Mesendoderm (in vitro differentiated cells): ENCODE measurements at places on chromosomes 13 and 19.

GRCh38 chr13:23025864-23026608 is 154.7 kb upstream of the SGCG start:
- no peaks in the 10 kb centered on the region for H3K4me1 ChIP-seq
- peak; percentile 49 for DNase-seq
- no peak overlapping the region for H3K27ac ChIP-seq
- no peak overlapping the region for H3K4me3 ChIP-seq
- H3K27me3 ChIP-seq = no peaks in the 10 kb centered on the region

- H3K36me3 ChIP-seq = no peaks in the 10 kb centered on the region
- no peak overlapping the region for H3K27ac ChIP-seq
- no peak overlapping the region for H3K4me3 ChIP-seq
- H3K27me3 ChIP-seq = no peaks in the 10 kb centered on the region
Observed at GRCh38 chr13:97544031-97544765, 110.2 kb downstream of the RAP2A start.

DNA sequence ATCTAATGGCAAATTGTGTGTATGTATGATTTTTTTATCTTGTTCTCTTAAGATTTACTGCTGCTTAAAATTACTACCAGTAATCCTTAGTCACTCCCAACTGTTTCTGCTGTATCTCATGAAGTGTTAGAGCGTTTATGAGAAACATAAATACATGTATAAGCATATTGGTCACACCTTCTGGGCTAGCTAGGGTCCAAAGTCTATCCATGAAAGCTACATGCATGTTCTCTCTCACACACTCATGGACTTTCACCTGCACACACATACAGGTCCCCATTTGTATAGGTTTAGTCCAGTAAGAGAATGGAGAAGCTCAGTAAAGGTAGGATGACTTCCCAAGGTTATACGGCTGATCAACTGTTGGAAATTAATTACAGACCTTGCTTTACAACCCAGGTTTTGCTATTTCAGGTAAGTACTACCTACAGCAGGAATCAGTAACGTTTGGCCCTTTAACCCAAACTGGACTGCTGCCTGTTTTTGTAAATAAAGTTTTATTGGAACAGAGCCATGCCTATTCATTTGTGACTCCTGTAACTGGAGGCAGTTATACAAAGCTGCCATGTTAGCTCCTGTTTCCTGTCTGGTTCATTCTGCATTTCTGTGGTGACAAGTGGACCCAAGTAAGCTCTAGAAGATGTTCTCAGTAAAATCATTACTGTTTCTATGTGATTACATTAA is 15.3 kb downstream of the METTL21C start:
- no peak for DNase-seq
- H3K27ac ChIP-seq = no peak overlapping the region
- H3K27me3 ChIP-seq = no peaks in the 10 kb centered on the region
- H3K4me1 ChIP-seq = no peaks in the 10 kb centered on the region
- H3K4me3 ChIP-seq = no peak overlapping the region

DNA sequence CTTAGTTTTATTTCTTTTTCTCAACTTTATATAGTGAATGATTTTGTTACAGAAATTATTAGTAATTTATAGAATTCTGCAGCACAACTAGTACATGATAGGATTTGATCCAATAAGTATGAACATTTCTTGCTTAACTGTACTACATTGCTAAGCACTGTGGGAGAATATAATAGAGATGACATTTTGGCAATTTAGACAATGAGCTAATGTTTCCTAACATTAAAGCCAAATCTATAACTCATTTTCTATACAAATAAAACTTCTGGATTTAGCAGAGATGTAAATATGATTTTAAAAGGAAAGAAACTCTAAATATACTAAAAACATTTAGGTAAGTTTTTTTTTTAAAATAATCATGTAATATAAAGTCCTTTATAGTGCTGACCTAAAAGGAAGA is 87.3 kb downstream of the FNDC3A start:
- H3K36me3 ChIP-seq = no peaks in the 10 kb centered on the region
- H3K4me3 ChIP-seq = no peak overlapping the region
- no peaks in the 10 kb centered on the region for H3K4me1 ChIP-seq
- DNase-seq = no peak

DNA sequence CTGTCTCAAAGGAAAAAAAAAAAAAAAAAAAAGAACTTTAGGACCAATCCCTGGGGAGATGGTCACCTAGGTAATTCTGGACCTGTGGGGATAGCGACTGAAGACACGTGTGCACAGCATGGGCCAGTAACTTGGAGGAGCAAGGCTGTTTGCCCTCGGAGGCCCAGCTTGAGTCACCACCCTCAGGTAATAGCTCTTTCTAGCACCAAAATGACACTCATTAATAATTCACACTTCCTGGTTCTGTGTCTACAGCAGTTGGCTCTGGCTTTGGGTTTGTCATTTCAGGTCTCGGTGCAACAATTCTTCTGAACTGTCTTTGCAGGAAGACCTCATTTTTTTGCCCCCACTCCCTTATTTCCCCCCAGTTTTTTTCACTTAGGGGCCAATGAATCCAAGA is 3.9 kb upstream of the ATP11A start:
- no peaks in the 10 kb centered on the region for H3K36me3 ChIP-seq
- no peaks in the 10 kb centered on the region for H3K27me3 ChIP-seq
- H3K4me3 ChIP-seq = no peak overlapping the region
- H3K4me1 ChIP-seq = peaks cover 12% of the 10 kb centered on the region
- no peak for DNase-seq
- H3K27ac ChIP-seq = no peak overlapping the region

DNA sequence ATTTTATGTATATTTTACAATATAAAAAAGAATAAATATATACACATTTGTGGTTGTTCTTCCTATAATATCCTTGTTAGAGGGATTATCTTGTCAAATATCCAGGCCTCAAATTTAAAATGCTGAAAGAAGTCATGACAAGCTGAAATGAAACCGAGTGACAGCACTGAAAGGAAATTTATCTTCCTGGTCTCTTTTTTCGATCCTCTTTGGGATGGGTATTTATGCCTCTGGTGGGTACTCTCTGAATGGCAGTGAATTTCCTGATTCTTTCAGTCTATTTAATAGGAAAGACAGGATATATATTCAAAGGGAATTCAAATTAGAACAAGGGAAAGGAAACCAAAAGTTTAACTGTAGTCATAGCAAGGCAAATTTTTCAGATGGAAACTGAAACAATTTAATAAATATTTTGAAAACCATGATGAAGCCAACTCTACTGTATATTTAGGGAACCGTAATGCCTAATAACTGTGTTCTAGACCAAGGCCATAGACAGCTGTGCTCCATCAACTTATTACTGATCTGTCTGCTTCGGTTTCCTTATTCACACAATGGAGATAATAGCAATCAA is 97.9 kb downstream of the DLEU7 start:
- no peaks in the 10 kb centered on the region for H3K27me3 ChIP-seq
- no peaks in the 10 kb centered on the region for H3K36me3 ChIP-seq
- no peaks in the 10 kb centered on the region for H3K4me1 ChIP-seq
- DNase-seq = no peak
- no peak overlapping the region for H3K4me3 ChIP-seq
- no peak overlapping the region for H3K27ac ChIP-seq

GRCh38 chr13:30147421-30147820 is 159.9 kb downstream of the KATNAL1 start:
- no peak overlapping the region for H3K4me3 ChIP-seq
- no peak for DNase-seq
- no peaks in the 10 kb centered on the region for H3K36me3 ChIP-seq
- no peaks in the 10 kb centered on the region for H3K27me3 ChIP-seq
- no peaks in the 10 kb centered on the region for H3K4me1 ChIP-seq

GRCh38 chr19:1291761-1292418 is 6.2 kb downstream of the EFNA2 start:
- no peak overlapping the region for H3K4me3 ChIP-seq
- no peaks in the 10 kb centered on the region for H3K4me1 ChIP-seq
- no peaks in the 10 kb centered on the region for H3K27me3 ChIP-seq
- H3K27ac ChIP-seq = no peak overlapping the region
- H3K36me3 ChIP-seq = no peaks in the 10 kb centered on the region

DNA sequence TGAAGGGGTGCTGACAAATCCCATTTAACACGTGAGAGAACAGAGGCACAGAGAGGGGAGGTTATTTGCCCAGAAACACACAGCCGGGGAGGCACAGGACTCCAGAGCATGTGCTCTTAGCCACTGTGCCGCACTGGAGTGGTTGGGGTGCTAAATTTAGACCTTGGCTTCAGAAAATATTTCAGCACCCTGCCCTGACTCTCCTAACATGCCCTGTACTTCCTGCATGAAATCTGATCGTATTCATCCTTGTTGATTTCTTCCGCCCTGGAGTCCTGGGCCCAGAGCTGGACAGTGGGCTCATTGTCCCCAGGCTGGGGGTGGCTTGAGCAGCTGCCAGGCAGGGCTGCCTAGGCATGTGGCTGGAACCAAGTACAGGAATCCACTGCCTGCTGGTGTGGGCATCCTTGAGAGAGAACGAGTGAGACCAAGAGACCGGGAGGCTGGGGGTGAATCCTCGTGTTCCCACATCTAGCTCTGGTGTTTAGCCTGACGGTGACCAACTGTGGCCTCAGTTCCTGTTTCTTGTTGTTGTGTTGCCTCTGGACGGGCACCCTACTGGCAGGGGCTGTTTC is 5.3 kb downstream of the SLC27A1 start:
- DNase-seq = no peak
- H3K36me3 ChIP-seq = no peaks in the 10 kb centered on the region
- no peaks in the 10 kb centered on the region for H3K4me1 ChIP-seq

- no peaks in the 10 kb centered on the region for H3K36me3 ChIP-seq
- no peaks in the 10 kb centered on the region for H3K27me3 ChIP-seq
- H3K4me3 ChIP-seq = no peak overlapping the region
- no peak overlapping the region for H3K27ac ChIP-seq
Observed at GRCh38 chr13:113420833-113421600, 32.3 kb downstream of the ADPRHL1 start.

- no peaks in the 10 kb centered on the region for H3K27me3 ChIP-seq
- peaks cover 5% of the 10 kb centered on the region for H3K4me1 ChIP-seq
- peak overlapping the region; percentile 46 for H3K4me3 ChIP-seq
- no peaks in the 10 kb centered on the region for H3K36me3 ChIP-seq
- peak; percentile 93 for DNase-seq
Observed at GRCh38 chr19:9914315-9915207, 21.8 kb downstream of the OLFM2 start.

GRCh38 chr19:18415178-18415867 is 3.9 kb upstream of the SSBP4 start:
- no peaks in the 10 kb centered on the region for H3K36me3 ChIP-seq
- no peak overlapping the region for H3K4me3 ChIP-seq
- DNase-seq = no peak
- H3K4me1 ChIP-seq = peaks cover 7% of the 10 kb centered on the region
- no peak overlapping the region for H3K27ac ChIP-seq

DNA sequence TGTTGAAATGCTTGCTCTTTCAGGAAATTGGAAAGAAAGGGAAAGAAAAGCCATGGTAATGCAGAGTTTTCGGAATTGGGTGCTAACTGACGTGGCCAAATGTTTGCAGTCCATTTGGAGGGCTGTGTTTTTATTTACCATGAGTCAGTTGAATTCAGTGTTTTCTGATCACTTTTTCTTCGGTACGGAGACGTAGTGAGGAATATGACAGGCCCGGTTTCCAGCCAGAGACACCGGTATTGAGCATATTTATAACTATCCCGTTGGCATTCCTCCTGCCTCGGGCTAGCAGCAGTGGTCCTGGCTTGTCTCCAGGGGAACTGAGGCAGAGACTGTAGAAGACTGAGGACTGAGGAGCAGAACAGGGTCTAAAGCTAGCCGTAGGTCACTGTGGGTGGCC is 1.0 kb downstream of the CDC16 start:
- peak overlapping the region; percentile 82 for H3K4me3 ChIP-seq
- DNase-seq = no peak
- H3K27me3 ChIP-seq = no peaks in the 10 kb centered on the region
- peaks cover 3% of the 10 kb centered on the region for H3K4me1 ChIP-seq
- no peak overlapping the region for H3K27ac ChIP-seq

DNA sequence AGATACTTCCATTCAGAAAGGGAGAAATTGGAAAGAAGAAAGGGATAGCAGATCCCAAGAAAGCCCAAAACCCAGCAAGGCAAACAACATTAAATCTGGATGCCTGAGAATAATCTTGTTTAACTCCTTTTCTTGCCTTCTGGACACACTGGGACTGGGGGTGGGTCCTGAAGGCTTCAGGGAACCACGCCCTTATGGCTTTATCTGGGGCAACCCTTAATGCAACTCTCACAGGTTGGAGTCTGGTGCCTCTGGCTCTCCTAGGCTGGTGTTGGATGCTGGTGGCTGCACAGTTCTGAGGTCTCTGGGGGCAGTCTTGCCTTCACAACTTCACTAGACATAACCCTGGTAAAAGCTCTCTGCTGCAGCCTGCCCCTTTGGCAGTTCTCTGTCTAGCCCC is 27.9 kb downstream of the PAN3 start:
- no peaks in the 10 kb centered on the region for H3K36me3 ChIP-seq
- no peak for DNase-seq
- H3K4me3 ChIP-seq = no peak overlapping the region
- no peak overlapping the region for H3K27ac ChIP-seq
- H3K27me3 ChIP-seq = no peaks in the 10 kb centered on the region

- H3K27me3 ChIP-seq = no peaks in the 10 kb centered on the region
- no peak for DNase-seq
- no peaks in the 10 kb centered on the region for H3K4me1 ChIP-seq
- no peak overlapping the region for H3K4me3 ChIP-seq
- H3K27ac ChIP-seq = no peak overlapping the region
Observed at GRCh38 chr13:43171489-43171888, 148.1 kb downstream of the DNAJC15 start.

- H3K4me1 ChIP-seq = no peaks in the 10 kb centered on the region
- H3K36me3 ChIP-seq = peaks cover 15% of the 10 kb centered on the region
- no peak overlapping the region for H3K4me3 ChIP-seq
- no peak for DNase-seq
- H3K27me3 ChIP-seq = no peaks in the 10 kb centered on the region
Observed at GRCh38 chr19:17165715-17166114, 49.4 kb upstream of the USE1 start.

- DNase-seq = peak; percentile 42
- no peak overlapping the region for H3K4me3 ChIP-seq
- H3K4me1 ChIP-seq = no peaks in the 10 kb centered on the region
Observed at GRCh38 chr19:11191273-11191755, 6.0 kb downstream of the KANK2 start.

DNA sequence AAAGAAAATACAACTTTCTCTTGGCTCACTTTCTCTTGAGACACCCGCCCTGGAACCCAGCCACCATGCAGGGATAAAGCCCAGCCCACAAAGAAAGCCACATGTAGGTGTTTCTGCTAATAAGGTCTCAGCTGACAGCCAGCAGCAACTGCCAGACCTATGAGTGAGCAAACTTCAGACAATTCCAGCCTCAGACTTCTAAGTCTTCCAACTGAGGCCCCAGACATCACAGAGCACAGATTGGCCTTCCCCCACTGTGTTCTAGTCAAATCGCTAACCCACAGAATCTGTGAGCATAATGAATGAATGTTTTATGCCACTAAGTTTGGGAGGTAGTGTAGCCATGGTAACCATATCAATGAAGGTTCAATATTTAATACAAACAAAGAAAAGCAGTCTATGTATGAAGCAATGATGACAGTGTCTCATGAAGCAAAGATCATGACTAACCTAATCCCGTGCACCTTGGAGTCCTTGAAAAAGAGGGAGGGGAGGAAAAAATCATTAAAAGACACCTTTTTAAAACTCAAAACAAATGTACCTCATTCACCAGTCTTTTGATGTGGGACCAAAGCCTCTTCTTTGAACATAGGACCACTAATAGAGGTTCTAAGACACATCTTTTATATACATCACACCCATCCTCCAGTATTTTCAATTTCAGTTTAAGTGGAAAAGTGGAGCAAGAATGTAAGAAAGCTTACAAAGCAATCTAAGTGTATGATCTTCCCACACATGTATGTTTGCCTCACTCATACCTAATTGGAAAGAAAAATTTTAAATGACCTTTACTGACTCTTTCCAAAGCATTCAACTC is 6.2 kb downstream of the MRPS31 start:
- no peaks in the 10 kb centered on the region for H3K27me3 ChIP-seq
- no peaks in the 10 kb centered on the region for H3K4me1 ChIP-seq
- no peak overlapping the region for H3K4me3 ChIP-seq
- DNase-seq = no peak
- no peak overlapping the region for H3K27ac ChIP-seq
